GM04503 (cell line): ENCODE measurements at places on chromosomes 7 and 10.
A peak's percentile ranks its signal among the peaks of the same experiment; 100 is the strongest.

- no peak for DNase-seq
Observed at GRCh38 chr7:247636-248035, 42.3 kb upstream of the FOXL3 start.

DNA sequence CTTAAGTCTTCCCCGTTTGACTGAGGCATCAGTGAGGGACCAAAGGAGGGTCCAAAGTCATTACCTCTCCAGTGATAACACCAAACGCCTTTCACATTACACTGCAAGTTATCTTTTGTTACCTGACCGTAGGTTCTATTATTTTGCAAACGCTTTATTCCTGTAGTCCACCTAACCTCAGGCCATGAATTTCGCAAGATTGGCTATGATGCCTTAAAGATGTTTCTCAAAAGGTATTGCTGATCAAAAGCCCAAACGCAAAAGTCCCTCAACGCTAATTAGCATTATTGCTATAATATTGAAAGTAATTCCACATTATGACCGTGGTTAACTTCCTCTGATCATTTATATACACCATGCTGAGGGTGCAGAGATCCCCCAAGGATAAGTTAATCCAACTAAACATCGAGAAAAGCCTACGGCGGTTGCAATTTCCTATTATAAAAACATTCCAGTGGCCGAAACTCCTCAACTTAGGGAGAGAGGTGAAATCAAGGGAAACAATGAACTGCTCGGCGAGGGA lies 649 bp downstream of the DNA2 start:
- DNase-seq, result no peak

- DNase-seq, result no peak
Observed at GRCh38 chr7:30180718-30181117, 45.9 kb downstream of the MTURN start.

- DNase-seq, result no peak
Observed at GRCh38 chr10:98016772-98017475, 13.5 kb downstream of the CRTAC1 start.

GRCh38 chr10:93945819-93946218 lies 47.9 kb upstream of the PLCE1 start:
- DNase-seq, result no peak

DNA sequence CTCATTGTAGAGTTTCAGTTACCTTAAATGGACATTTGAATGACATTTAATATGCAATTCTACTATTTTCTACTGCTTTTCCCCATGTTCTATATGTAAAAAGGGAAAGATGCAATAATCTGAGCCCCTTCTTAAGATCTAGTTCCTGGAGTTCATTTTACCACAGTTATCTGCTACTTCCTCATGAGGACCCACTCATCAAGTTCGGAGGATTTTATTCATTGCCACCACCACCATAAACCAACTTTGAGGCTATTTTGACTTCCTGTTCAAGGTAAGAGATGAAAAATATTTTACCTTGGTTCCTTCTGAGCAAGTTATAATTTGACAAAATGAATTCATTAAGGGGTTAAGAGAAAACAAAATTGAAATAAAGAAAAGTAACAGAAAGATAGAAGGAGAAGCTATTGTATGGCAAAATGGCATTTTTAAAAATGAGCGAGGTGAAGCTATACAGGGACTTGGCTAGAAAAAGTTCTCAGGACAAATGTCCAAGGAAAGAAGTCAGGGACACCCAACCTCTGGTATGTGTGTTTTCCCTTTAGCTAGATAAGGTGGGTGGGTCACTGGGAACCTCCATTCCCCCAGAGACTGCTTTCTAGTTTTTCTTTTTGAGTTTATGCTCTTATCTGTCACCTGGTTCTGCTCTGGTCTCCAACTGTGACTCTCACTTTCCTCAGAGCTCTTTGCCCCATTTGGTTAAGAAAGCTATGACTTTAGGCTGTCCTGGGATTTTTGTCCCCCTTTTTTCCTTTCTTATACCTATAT lies 14.9 kb upstream of the FAM3C start:
- no peak for DNase-seq

DNA sequence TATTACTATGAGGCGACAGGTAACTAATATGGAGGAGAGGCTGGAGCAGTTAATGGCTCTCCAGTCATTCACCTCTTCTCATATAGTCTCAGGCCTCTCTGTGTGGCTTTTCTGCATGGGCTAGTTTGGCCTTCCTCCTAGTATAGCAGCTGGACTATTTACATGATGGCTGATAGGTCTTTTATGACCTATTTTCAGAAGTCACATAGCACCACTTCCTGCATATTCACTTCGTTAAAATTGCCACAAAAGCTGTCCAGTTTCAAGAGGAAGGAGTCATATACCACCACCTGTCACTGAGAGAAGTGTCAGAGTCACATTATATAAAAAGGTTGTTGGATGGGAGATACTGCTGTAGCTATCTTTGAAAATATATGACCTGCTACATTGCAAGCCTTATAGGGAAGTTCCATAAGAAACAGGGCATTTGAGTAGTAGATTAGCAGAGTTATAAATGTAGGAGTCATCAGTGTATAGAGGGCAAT lies 8.0 kb upstream of the DMTF1 start:
- DNase-seq, result no peak

- DNase-seq, result no peak
Observed at GRCh38 chr7:142770661-142771352, at the start of gene PRSS2. TSS of gene PRSS2 (plus strand) at chr7:142770970. CDS start at chr7:142770983, 13 bp downstream.

DNA sequence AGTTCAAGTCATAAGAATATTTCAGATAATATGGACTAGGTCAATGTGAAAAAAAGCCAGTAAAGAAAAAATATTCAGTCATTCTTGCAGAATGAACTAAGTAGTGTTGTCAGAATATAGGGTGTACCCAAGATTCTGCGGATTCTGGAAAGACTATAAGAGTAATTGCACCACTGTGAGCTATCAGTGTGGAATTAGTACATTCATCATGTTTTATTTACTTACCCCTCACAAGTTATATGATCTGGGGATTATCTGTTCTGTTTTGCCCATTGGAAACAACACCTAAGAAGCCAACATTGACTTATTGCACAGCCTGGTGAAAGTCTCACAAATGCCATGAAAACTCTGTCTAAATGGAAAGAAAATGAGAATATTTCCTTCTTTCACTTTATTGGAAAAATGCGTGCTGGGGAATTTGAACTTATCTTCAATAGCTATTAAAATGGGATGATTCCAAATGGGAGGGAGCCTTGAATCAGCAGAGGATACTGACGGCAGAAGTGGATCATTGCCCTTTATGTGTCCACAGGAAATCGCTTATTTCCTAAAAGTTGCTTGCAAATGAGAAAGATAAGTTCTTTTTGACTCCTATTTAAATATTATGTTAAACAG lies 563.3 kb upstream of the POM121L12 start:
- DNase-seq, result no peak

DNA sequence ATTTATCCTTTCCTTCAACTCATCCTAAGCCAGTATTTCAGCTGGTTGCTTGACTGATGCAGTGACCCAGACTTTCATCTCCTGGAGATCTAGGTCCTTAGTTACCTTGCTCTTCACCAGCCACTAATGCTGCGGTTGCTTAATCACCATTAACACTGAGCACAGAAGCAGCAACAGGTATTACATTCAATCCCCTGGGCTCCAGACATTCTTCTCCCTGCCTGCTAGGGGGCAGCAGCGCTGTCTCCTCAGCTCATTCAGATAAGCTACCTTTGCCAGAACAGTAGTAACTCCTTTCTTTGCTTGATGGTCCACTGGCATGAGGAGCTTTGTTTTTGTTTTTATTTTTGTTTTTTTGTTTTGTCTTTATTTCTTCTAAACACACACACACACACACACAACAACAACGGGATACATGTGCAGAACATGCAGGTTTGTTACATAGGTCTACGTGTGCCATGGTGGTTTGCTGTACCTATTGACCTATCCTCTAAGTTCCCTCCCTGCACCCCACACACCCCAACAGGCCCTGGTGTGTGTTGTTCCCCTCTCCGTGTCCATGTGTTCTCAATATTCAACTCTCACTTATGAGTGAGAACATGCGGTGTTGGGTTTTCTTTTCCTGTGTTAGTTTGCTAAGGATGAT lies 1043.2 kb upstream of the C7orf33 start:
- no peak for DNase-seq

DNA sequence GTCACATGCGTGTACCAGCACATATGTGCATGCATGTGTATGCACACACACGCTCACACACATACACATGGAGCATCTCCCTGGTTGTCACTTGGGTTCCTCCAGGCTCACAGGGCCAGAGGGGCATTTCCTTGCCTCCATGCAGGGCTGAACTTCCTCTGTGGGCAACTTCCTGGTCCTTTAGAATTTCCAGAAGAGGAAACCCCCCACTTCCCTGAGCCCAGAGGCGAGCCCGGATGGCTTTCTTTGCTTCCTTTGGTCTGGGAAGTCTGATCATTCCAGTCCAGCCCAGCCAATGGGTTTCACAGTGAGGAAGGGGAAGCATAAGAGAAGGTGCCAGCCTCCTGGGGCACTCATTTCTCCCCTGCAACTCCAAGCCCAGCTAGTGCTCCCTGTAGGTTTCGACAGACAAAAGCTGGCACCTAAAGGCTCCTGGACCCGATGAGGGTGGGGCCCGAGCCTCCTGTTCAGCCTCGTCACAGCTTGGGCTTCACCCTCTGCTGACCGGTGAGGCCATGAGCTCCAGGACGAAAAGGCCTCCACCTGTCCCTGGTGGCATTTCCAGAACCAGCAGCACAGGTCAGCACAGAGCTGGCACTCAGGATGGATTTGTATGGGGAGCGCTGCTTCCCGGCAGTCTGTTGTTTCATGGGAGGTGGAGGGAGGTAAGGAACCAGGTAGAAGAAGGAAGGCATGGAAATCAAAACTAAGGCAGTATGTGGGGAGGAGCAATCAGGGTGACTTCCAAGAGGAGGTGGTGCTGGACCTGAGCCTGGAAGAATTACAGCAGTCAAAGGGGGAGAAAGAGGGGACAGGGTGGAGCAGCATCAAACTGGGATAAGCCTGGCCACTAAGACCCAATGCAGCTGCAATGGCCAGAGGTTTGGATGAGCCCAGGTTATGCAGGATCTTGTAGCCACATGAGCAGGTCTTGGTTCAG lies 23.7 kb downstream of the BTBD16 start:
- no peak for DNase-seq

- no peak for DNase-seq
Observed at GRCh38 chr7:17022920-17023319, 141.1 kb upstream of the AGR3 start.

GRCh38 chr10:29634764-29635625 lies at the start of gene SVIL:
TSS of gene SVIL (minus strand) at chr10:29634971. CDS start at chr10:29555058, 79,913 bp downstream.
- DNase-seq, result peak; percentile 71

- DNase-seq, result no peak
Observed at GRCh38 chr7:119802147-119802546, 470.8 kb upstream of the KCND2 start.

DNA sequence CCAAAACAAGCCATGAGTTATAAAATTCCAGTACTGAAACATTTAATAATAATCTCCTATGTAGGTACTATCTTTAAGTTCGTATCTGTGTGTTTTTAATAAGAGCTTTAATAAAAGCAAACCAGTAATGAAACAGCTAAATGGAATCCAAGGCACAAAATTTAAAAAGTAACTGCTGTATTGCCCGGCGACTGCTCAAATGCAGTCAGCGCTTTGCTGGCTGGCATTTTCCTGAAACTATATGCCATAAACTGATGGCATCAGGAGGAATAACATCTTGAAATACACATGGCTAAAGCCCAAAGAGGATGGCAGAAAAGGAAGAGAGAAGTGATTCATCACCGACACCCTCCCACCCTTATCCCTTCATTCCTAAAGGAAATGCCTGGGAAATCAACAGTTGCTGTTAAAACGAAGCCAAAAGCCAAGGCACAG lies 133.1 kb downstream of the CUBN start:
- no peak for DNase-seq

DNA sequence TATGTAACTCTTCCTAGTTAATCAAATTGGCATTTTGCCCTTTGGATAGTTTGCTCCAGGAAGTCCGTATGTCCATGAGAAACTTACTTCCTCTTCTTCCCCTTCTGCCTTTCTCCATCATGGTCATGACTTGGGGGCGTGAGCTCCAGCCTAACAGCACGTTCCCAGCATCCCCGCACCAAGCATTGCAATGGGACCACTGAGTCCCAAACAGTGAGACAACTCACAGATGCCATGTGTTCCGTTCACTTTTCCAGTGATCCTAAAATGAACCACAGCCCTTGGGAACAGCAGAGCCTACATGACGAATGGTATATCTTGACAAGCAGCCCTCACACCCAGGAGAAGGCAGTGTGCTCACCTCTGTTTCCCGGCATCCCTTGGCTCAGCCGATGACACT lies 10.7 kb downstream of the BTBD16 start:
- DNase-seq, result no peak

DNA sequence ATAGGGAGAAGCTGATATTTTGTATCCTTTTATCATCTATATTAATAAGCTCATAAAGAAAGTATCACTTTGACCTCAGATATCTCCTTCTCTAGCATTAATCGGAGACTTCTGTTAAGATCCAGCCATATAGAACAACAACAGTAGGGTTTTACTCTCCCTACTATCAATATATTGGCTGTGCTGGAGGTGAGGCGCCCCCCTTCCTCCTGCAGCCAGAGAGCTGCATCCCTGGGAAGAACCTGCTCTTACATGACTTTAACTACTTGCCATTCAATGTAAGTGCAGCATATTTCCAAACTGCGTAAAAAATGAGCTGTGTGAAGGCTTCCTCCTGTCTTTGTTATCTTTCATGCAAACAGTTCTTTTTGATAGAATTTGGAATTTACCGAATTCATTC lies 247.8 kb downstream of the SDK1 start:
- no peak for DNase-seq

- DNase-seq, result no peak
Observed at GRCh38 chr10:17648243-17649035, 4.5 kb downstream of the STAM start.

- DNase-seq, result no peak
Observed at GRCh38 chr7:156656598-156656997, 16.0 kb downstream of the RNF32 start.

GRCh38 chr7:159030490-159031134 lies 114.1 kb downstream of the VIPR2 start:
- DNase-seq, result no peak

- no peak for DNase-seq
Observed at GRCh38 chr7:31702354-31702753, 15.3 kb downstream of the PPP1R17 start.

DNA sequence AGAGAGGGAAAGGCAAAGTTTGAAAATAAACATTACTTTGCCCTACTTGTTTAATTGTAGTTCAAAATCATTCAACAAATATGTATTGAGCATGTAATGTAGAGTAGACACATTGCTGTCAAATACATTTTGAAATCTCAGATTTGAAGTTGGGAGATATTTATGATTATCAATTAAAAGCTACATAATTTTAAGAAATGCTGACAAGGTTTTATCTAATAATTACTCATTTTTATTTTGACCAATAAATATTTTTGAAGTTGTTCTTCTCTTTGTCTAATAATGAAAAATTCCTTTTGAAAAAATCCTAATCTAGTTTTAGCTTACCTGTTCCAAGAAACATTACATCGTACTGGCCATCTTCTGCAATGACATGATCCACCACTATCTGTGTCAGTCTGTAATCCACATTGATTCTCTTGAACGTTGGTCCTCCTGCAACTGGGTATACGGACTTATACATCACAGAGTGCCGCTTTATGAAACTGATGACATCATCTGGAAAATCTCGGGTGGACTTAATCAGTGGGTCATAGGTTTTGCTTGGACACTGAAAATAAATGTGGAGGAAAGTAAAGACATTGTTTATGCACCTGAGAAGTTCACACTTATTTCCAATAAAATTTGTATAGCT lies 164.7 kb downstream of the SEMA3D start:
- DNase-seq, result no peak

- DNase-seq, result peak; percentile 54
Observed at GRCh38 chr10:77230194-77230593, 407.4 kb downstream of the KCNMA1 start.

- DNase-seq, result no peak
Observed at GRCh38 chr10:7027913-7028808, 382.7 kb downstream of the SFMBT2 start.

- DNase-seq, result no peak
Observed at GRCh38 chr7:131330299-131330698, 2.6 kb downstream of the MKLN1 start.
